ENCODE measurements at places on chromosomes 2 and 18. TPM values are rescaled to one million over a fixed set of nuclear protein-coding genes. Genes with fewer than 3 reads are reported as not detected.

Gene RFX8
- total RNA-seq = 2.6 TPM

Gene TSPYL6
- total RNA-seq = not detected

Gene SERPINB3
- not detected for total RNA-seq

Gene VIT
- total RNA-seq = 201 TPM

Gene EMILIN2
- total RNA-seq = 39.2 TPM

Gene FBLN7
- total RNA-seq = 1.9 TPM

DNA sequence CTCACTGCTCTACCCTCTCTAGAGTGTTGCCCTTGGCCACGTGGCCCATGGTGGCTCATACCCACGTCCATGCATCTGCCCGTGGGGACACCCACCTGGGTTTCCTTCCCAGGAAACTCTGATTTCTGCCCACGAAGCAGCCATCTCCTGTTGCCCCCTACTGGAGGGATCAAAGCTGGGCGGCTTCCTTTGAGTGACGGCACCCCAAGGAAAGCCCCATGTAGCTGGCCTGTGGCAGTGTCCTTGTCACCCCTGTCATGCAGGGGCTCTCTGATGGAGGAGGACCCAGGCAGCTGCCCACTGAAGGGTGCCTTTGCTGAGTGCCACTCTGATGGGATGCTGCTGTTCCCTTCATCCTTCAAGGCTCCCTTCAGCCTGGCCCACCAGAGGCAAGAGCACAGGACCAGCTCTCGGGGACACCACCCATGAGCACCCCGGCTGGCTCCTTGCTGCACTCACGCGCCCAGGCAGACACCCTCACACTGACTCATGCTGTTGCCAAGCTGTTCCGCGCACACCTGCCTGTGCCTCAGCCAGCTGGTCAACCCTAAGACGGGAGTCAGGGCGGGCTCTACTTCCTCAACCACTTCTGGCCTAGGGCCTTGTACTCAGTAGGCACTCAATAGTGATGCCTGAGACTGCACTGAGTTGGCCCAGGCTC lies 101.1 kb downstream of the CTIF start:
- no peaks in the 10 kb centered on the region for H3K27me3 ChIP-seq
- DNase-seq = no peak
- no peak overlapping the region for H3K27ac ChIP-seq

DNA sequence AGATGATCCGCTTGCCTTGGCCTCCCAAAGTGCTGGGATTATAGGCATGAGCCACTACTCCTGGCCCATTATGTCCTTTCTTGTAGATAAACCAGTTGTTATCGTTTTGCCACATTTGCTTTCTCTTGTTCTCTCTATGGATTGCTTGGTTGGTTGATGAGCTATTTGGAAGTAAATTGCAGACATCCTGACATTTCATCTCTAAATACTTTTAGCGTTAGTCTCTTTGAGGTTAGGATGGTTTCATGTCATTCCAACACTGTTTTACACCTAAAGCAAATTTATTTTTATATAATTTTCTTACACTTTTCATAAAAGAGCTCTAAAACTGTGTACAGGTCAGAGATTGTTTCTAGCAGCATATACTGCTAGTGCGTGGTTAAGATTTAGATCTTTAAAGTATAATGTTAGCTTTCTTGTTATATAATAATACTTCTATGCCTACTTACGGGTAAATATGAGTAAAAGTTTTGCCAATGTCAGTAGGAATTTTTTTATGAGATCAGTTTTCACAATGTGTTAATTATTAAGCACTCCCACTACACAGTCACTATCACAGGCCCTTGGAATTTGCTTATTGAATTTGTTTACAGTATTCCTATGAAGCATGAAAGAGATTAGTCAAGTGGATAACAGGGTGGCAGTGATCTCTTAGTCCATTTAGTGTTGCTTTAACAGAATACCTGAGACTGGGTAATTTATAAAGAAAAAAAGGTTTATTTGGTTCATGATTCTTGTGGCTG lies 10.3 kb downstream of the POLI start:
- no peak overlapping the region for H3K27ac ChIP-seq
- H3K36me3 ChIP-seq = peaks cover 3% of the 10 kb centered on the region
- no peak overlapping the region for H3K4me3 ChIP-seq
- H3K4me1 ChIP-seq = no peaks in the 10 kb centered on the region
- H3K27me3 ChIP-seq = no peaks in the 10 kb centered on the region
- no peak for DNase-seq

DNA sequence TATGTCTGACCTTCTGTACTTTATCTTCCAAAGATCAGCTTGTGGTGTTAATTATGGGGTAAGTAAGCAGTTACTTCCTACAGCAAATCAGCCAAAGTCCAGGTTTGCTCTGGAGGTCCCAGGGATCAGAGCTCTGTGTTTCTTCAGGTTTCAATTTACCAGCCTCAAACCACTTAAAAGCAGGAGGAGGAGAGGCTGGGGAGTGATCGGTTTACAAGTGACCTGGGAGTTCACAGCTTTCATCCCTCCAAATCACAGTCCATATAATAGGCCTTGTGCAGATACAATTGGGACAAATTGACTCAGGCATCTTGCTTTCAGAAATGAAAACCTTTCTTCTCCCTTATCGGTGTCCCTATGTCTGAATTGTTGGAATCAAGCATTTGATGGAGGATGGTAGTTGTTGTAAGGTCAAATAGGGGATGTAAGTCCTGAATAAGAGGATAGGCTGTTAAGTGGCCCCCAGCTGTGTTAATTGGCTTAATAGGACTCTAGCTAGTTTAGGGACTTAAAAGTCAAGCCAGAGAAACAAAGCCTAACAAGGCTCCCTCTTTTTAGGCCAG lies 188.0 kb upstream of the NT5C1B start:
- no peaks in the 10 kb centered on the region for H3K4me1 ChIP-seq
- no peak for DNase-seq
- no peak overlapping the region for H3K4me3 ChIP-seq

DNA sequence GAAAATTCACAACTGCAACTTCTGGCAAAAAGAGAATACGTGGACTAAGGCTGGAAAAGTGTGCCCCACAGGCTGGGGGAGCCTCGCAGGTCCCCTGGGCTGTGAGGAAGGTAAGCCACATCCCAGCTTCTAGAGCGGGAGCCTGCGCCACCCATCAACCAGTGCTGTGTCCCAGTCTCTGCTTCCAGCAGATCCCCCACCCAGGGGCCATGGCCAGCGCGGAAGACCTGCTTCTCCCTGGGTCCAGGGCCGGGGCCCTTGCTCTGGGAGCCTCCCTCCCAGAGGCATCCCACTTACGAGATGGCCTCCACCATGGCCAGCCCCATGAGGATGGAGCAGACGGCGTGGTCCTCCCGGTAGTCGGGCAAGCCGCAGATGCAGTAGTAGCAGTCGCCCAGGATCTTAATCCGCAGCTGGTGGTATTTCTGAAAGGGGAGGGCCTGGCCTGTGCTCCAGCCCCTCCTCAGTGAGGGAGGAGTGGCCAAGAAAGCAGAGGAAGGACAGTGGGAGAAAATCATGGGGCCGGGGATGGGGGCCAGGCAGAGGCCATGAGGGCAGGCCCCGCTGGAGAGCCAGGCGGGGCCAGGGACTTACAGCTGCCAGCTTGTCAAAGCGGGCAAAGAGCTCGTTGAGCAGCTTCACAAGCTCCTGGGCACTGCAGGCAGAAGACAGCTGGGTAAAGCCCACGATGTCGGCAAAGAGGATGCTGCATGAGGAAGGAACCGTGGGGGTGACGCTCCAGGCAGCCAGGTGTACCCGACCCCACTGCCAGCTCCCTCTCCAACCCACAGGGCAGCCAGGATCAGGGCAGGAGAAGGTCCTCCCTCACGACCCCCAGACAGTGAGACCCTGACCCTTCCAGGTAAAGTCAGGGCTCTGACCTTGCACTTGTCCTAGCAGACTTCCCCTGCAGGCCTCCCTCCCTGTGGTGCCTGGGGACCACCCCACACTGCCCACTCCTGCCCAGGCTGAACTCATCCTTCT lies 48.0 kb downstream of the CENPO start:
- H3K27ac ChIP-seq = no peak overlapping the region
- H3K4me3 ChIP-seq = no peak overlapping the region

DNA sequence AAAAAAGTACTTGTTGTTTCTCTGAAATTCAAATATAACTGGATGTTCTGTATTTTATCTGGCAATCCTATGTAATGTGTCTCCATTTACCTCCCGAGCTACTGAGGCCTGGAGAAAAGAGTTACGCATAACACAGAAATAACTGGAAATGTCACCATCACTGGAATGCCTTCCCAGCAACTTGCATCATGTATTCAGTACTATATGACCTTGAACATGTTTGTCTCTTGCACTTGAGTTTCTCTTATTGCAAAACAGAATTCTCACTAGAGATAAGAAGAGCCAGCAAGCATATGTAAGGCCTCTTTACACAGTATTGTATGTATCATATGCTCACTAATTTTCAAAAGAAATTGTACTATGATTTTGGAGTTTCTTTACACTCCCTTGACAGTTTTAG lies 99.6 kb upstream of the CTAGE1 start:
- no peaks in the 10 kb centered on the region for H3K36me3 ChIP-seq
- no peaks in the 10 kb centered on the region for H3K27me3 ChIP-seq
- H3K4me3 ChIP-seq = no peak overlapping the region

GRCh38 chr2:44200011-44200410 lies 31.3 kb downstream of the PPM1B start:
- H3K4me3 ChIP-seq = no peak overlapping the region
- no peaks in the 10 kb centered on the region for H3K27me3 ChIP-seq
- H3K36me3 ChIP-seq = no peaks in the 10 kb centered on the region
- no peak overlapping the region for H3K27ac ChIP-seq
- peaks cover 19% of the 10 kb centered on the region for H3K4me1 ChIP-seq

- H3K4me1 ChIP-seq = peaks cover 12% of the 10 kb centered on the region
- no peaks in the 10 kb centered on the region for H3K36me3 ChIP-seq
- no peaks in the 10 kb centered on the region for H3K27me3 ChIP-seq
- H3K4me3 ChIP-seq = no peak overlapping the region
Measured at GRCh38 chr2:160300203-160300602, 100.1 kb upstream of the ITGB6 start.

- no peak for DNase-seq
- no peaks in the 10 kb centered on the region for H3K36me3 ChIP-seq
- H3K4me1 ChIP-seq = peaks cover 5% of the 10 kb centered on the region
- H3K27me3 ChIP-seq = no peaks in the 10 kb centered on the region
- H3K4me3 ChIP-seq = no peak overlapping the region
Measured at GRCh38 chr2:55361465-55362189, 58.0 kb downstream of the CCDC88A start.

DNA sequence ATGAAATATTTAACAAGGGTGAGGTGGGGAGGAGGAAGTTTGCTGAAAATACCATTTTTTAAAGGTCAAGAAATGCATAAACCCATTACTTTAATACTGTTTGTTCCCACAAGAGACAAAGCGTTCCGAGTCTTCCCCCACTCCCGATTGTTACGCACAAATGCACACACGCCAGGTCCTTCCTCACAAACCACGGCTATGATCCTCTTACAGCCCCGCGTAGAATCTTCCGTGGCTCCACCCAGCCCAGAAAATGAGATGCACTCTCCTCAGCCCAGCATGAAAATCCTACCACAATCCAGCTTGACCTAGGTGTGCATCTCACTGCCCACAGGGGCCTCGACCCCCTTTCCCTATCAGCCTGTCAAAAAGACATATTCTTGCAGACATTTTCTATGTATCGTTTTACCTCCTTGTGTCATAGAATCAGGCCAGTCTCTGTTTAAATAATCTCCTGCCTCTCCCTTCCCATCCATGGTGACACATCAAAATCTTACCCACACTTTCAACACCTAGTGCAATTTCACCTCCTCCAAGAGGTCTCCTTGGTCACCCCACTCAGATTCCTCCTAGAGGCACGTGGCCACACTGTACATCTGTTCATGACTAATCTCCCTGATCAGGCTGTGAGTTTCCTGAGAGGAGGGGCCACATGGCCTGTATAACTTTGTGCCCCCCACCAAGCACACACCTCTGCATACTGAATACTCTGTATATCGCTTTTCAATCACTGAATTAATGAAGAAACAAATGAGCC lies 491.0 kb upstream of the KLHL29 start:
- H3K36me3 ChIP-seq = no peaks in the 10 kb centered on the region
- no peak overlapping the region for H3K27ac ChIP-seq
- no peak overlapping the region for H3K4me3 ChIP-seq
- DNase-seq = no peak

DNA sequence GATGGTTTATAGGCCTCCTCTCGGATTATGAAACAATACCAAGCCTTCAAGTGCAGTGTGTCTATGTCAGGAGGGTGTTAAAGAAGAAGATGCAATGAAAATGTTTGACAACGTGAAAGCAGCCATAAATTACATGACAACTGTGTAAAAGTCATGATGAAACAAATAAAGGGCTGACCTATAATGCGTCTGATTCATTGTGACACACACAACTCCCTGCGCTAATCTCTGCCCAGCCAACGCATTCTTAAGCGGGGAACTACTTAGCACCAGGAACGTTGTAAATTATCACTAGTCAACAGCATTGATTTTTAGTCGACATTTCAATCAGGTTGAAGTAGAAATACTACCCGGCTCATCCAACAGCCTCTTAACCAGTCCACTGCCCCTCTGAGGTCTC lies 26.8 kb downstream of the BCL11A start:
- H3K4me3 ChIP-seq = no peak overlapping the region
- no peaks in the 10 kb centered on the region for H3K4me1 ChIP-seq
- no peak overlapping the region for H3K27ac ChIP-seq

DNA sequence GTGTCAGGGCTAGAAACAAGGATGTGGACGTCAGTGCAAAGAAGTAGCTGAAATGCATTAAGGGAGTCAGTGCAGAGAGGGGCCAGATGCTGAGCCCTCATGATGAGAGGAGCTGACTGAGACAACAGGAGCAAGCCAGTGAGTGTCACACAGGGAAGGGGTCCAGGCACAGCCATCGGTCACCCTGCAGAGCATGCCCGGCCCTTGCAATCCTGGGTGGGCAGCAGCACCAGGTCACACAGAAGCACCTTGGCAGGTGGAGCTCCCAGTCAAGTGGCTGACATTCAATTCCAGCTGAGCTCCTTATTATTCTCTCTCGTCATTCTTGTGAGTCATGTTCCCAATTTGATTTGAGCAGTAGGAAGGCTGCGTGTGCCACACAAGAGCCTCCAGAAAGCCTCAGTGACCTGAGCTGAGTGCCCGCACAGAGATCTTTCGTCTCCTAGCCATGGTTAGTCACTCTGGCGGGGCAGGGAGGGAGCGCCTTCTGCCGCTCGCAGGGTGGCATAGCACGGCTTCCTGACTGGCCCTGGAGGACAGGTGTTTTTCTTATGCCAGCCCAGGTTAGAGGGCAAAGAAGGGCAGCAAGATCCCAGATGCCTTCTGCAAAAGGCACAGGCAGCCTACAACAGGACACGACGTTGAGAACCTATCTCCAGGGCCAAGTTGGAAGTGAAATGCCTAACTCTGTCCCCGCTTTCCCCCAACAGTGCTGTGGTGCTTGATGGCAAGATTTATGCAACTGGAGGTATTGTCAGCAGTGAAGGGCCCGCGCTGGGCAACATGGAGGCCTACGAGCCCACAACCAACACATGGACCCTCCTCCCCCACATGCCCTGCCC lies 220.9 kb downstream of the ATAD2B start:
- no peak overlapping the region for H3K27ac ChIP-seq
- H3K4me3 ChIP-seq = no peak overlapping the region
- H3K4me1 ChIP-seq = no peaks in the 10 kb centered on the region
- DNase-seq = no peak
- H3K36me3 ChIP-seq = no peaks in the 10 kb centered on the region

Measured in tibial nerve (tissue), 4 donors.